ENCODE measurements at places on chromosomes 6 and 20.

GRCh38 chr6:157203764-157204163, 119.6 kb downstream of the TMEM242 start:
- no peak for DNase-seq

GRCh38 chr6:73017476-73017875, 207.8 kb downstream of the KHDC1L start:
- DNase-seq, result no peak

DNA sequence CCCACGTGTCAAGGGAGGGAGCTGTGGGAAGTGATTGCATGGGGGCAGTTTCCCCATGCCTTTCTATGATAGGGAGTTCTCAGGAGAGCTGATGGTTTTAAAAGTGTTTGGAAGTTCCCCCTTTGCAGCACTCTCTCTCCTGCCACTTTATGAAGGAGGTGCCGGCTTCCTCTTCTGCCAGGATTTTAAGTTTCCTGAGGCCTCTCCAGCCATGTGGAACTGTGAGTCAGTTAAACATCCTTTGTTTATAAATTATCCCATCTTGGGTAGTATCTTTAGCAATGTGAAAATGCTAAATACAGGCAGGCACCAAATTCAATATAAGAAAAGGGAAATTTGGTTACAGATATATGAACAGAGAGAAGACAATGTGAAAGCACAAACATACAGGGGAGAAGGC, 96.4 kb upstream of the EPHA7 start:
- no peak for DNase-seq

GRCh38 chr6:39181333-39181732, 47.9 kb downstream of the KCNK5 start:
- no peak for DNase-seq

- DNase-seq, result no peak
These were observed 152.4 kb downstream of the SASH1 start for GRCh38 chr6:148495029-148495428.

DNA sequence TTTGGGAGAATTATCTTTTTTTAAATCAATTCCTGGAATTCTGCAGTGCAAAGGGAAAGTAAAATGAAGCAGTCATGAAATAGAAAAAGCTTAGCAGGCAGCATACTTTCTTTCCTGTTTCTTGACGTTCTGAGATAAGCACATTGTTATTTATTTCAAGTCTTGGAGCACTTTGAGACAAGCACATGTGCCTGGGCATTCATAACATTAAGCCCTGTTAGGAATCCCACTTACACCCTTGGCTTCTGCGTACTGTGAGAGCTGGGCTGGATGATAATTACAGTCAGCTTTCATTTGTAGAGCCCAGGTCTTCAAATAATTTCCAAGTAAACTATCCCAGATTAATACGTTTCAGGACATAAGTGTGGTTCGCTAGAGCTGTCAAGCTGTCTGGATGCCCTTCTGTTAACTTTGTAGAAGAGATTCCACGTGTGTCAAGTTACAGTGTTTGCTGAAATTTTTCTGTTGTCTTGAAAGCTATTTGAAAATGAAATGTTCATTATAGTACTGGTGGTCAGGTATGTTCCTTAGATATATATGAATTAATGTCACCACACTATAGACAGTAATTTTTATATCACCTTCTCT, 8.9 kb downstream of the FARS2 start:
- no peak for DNase-seq

- no peak for DNase-seq
These were observed 48.9 kb downstream of the DEK start for GRCh38 chr6:18215436-18215835.

- no peak for DNase-seq
These were observed 22.9 kb upstream of the TBC1D7 start for GRCh38 chr6:13351271-13351670.

DNA sequence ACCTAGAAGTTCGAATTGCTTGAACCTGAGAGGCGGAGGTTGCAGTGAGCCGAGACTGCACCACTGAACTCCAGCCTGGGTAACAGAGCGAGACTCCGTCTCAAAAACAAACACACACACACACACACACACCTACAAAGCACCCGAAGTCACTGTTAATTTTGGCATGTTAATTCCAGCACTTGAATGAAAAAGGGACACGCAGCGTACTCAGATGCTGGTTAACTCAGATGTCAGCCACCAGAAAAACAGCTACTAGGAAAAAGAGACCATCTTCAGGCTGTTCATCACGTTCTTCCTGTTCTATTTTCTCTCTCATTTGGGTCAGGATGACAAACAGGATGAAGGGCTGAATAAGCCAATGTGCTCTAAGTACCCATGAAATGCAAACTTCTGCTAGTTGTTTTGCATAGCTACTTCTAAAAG, 46.9 kb downstream of the BLOC1S5 start:
- DNase-seq, result peak; percentile 18

- DNase-seq, result no peak
These were observed 93.4 kb downstream of the PTPRT start for GRCh38 chr20:43096126-43096930.

GRCh38 chr6:41200901-41201763, at the start of gene TREML2:
Gene TREML2 (minus strand): TSS chr6:41201149. CDS start chr6:41201008, 141 bp downstream.
- DNase-seq, result no peak

DNA sequence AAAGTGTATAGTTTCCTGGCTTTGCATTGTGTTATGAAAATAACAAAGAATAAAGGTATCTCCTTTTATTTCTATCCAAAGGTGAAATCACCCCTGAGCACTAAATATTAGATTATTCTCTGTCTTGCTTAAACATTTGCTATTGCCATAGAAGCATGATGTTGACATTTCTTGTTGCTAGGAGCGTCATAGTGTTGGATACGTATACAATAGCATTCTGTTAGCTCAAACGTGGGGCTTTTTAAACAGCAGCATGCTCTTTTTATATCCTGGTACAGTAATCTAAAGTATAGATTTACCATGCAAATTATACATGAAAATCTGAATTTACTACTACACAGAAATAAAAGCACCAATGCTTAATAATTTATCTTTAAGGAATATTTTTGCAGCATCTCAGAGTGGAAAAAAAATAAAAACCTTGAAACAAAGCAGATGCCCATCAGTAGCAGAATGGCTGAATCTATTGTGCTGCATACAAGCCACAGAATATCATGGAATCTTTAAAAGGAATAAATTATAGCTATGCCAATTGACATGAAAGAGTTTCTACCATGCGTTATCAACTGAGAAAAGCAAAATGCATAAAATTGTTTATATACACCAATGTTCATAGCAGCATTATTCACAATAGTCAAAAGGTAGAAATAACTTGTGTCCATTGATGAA, 9.6 kb upstream of the HSF2 start:
- DNase-seq, result no peak

DNA sequence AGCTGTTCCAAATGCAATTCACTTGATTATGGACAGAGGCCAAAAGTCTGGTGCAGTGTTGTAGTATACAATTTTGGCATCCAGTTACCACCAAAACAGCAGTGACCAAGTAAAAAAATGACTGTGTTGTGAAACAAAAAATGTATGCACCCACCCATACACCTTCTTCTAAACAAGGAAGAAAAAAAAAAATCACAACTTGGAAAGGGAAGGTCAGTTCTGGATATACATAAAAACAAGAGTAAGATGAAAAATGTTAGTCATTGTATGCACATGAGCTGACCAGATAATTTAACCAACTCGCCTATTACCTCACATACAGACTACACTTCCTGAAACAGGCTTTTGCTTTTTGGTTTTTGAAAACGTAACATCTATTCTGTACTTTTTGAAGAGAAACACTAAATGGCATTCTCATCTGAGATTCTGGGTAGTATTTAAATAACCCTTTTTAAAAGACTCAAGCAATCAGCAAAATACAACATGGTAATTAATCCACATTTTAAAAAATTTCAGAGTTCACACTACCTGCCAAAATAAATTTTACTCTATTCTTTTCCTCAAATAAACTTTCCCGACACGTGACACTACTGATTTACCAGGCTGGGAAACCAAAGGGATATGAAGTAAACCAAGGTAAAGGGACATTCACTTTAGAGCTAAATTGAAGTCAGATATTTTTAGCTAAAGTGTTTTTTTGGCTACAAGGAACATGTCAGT, 141.6 kb upstream of the SHLD1 start:
- no peak for DNase-seq
